ENCODE measurements at places on chromosomes 1 and 21.

- no peak for DNase-seq
Observed at GRCh38 chr1:180976732-180977357, 45.8 kb downstream of the STX6 start.

DNA sequence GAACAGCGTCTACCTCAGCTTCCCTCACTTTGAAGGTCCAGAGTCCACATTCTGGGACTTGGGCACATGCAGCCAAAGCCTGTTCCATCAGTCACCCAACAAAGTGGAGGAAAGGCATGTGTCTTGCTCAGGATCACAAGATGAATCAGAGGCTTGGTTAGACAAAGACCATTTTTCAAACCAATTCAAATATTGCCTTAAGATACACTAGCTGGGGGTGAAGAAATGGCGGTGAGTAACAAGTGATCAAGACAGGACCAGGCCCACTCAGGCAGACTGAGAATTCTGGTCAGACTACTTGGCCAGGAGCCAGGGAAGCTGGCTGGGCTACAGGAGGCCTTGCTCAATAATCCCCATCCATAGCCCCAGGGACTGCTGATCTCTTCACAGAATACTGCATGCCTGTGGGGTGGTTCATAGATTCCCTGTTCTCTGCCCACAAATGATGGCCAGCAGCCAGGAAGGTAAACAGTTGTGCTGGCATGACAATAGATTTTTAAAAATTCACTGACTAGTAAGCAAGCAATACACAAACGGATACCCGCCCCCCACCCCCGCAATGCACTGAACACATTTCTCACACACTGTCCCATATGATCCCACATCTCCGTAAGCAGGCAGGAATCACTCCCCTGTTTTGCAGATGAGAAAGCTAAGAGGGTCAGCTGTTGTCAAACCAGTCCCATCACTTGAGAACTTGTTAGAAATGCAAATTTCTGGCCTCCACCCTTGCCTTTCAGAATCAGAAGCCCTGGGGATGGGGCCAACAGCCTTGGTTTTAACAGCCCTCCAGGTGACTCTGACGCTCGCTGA, 27.2 kb downstream of the ERI3 start:
- DNase-seq = peak; percentile 95

- DNase-seq = no peak
Observed at GRCh38 chr1:20227704-20228103, 41.4 kb upstream of the PLA2G2C start.

DNA sequence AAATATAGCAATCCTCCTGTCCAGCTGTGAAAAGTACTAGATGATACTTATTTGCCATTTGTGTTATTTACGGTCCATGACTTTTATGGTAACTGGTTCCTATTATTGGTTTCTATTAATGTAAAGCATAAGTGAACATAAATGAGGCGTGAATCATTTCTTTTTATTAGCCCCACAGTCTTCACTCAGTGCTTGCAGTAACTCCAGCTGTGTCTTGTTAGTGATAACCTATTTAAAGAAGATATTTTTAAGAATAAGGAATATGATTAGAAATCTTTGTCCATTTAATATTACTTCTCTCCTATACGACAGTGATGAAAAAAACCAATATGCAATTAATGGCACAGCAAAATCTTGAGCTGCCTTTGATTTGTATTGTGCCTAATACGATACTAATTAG, 149.9 kb downstream of the SPATA17 start:
- no peak for DNase-seq

DNA sequence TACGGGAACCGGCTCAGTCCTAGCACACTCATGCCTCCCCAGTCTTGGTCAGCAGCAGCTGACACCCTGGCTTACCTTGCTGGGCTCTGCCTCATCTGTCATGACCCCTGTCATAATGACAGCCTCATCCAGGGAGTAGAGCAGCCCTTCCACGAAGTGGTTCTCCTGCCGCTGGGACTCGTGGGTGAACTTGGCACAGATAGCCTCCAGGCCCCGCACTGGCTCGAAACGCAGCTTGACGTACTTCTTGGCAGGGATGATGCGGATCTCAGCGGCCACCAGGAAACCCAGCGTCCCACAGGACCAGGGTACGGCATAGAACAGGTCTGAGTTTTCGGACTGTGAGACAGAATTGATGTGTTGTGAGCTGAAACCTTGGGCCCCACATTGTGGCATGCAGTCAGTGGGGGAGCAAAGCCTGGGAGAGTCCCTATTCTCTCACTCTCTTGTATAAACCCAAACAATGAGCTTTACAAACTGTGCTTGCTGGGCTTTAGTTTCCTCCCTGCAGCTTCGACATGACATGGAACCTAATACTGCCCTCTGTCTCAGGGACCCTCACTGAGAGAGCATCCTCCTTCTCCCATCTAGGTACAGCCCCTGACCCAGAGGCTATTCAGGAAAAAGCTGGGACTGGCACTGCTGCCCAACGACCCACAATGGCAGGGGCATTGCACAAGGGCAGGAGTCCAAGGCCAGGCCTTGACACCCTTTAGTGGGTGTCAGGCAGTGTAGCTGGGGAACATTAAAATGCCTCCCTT, 15.5 kb downstream of the DHCR24 start:
- DNase-seq = no peak

GRCh38 chr1:116940814-116941599, 31.3 kb downstream of the PTGFRN start:
- DNase-seq = no peak

GRCh38 chr1:154720328-154721297, 112.6 kb upstream of the ADAR start:
- DNase-seq = no peak

DNA sequence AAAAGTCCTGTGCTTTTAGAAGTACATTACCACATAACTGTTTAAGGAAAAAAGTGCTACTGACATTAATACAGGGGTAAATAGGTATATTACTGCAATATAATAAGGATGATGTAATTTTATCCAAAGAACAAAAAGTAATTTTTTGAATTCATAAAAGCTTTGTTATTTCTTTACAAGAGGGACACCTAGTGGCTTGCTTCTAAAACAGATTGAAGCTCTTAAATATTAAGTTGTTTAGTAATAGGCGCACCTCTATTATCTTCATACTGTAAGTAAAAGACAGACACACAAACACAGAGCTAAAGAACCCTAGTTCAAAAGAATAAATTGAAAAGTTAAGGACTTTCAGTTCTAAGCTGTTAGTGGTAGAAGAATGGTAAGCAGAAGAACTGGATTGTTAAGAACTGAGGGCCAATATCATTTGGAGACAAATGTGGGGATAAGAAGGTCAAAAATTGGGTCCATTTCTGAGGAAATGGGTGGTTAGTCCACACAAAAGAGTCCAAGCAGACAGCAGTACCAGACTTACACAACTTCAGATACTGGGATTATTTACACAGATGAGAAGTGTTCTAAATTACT, 15.4 kb downstream of the ZNHIT6 start:
- no peak for DNase-seq

DNA sequence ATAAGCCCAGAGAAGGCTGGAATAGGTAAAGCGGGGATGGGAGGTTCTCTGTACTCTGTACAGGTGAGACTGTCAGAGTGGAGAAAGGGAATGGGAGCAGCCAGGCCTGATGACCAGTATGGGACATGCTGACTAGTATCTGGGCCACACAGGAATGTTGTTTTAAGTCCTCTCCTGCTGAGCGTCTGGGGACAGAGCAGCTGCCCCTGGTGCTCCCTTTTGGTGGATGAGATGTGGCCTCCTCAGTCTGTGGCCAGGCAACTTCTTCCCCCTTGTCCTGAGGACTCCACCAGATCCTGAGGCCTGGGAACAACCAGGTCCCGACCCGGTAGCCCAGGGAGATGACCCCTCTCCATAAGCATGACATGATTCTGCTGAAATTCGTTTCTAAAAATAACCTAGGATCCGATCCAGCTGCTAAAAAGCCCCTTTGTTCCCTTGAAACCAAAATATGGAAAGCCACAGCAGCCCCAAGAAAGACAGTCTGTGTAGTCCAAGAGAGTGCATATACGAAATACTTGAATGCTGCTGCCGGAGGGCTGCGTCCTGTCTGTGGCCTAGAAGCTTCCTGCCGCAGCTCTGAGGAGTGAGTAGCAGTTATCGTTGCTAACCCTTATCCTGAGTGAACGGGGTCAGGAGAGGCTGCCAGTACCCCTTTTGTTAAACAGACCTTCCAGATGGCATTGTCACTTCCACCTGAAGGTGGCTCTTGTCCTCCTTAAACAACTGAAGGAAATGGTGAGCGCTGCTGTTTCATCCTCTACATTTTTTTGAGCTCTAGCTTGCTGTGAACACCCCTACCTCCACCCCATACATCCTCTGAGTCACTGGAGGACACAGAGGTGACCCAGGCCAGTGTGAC, 47.1 kb downstream of the ATP2B4 start:
- no peak for DNase-seq

- no peak for DNase-seq
Observed at GRCh38 chr1:2056955-2057590, 6.9 kb downstream of the PRKCZ start.

GRCh38 chr1:228850141-228851100, 115.1 kb downstream of the RHOU start:
- DNase-seq = no peak

GRCh38 chr1:246032984-246033383, 474.1 kb downstream of the SMYD3 start:
- DNase-seq = no peak

GRCh38 chr1:94029130-94029993, 91.6 kb downstream of the ABCA4 start:
- no peak for DNase-seq

DNA sequence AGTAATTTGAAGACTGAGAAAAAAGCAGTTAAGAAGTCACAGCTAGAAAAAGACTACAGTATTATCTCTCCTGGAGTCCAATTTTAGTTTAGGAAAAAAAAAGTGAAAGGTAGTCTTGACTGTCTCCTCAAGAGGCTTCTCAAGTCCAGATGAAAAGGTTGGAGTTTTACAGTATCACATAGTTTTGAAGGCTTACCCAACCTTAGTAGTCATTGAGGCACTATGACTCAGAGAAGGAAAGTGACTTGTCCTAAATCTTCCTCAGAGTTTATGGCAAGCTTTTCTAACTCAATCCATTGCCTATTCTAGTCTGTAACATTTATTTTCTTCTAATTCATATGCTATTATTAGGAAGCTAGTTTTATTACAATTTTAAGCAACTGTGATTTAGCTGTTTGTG, 174.9 kb downstream of the DPYD start:
- no peak for DNase-seq

- no peak for DNase-seq
Observed at GRCh38 chr1:5935026-5935425, 57.2 kb downstream of the NPHP4 start.

DNA sequence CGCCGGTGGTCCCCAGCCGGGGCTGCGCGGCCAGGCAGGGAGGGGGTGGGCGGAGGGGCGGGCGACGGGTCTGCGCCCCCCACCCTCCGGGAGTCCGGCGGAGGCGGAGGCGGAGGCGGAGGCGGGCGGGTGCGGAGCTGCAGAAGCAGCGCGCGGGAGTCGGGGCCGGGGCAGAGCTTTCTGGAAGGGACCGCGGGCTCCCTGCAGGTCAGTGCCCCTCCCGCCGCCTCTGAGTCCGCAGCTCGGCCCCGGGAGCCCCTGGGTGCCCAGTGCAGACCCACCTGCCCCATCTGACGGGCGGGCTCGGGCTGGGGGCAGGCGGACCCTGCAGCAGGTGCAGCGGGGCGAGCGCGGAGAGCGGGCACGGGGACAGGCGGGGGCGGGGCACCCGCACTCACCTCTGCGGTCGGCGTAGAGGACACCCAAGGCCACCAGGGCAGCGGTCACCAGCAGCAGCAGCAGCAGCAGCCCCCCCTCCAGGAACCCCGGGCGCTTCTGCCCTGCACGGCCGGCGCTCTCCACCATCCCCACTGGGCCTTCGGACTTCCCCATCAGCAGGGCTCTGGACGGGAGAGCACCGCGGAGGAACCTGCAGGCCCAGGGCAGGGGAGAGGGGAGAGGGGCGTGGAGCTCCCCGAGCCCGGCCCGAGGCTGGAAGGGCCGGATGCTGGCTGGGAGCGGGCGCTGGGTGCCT, 3.7 kb downstream of the MMEL1 start:
- no peak for DNase-seq

DNA sequence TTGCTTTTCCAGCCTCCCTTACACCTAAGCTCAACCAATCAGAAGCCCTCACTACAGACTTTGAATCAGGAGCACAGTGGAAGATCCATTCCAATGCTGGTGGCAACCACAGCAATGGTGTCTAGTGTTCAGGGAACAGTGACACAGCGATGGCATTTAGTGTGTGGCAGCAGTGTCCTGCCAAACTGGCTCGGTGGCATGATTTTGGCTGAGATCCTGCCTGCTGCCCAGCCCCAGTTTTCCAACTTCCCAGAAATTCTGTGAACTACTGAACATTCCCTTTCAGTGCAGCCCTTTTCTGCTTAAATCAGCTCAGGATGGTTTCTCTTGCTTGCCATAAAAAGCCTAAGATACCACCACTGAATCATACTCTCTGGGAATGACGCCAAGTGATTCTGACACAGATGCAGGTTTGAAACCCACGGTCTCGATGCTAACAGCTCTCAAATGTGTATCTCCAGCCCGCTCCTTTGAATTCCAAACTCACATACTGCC, 8.8 kb downstream of the ASAP3 start:
- no peak for DNase-seq

DNA sequence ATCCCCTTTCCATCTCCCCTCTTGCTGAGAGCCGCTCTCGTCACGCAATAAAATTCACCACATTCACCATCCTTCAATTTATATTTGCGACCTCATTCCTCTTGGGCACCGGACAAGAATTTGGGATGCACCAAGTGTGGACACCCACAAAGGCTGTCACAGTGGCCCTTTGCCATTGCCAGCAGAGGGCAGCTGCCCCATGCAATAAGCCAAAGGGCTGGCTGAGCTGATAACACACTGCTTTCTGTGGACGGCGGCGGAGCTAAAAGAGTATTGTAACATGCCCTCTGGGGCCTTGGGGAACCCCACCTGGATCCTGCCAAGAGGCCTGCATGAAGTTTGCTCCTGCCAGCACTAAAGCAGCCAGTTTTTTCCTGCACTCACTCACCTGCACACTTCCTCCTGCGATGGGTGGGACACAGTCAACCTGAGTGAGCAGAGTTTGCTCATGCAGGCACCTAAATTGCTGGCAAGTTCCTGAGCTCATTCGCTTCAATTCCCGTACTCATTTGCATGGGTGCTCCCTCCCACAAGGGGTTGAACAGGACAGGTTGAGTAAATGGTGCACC, 792.3 kb upstream of the ADAMTS5 start:
- no peak for DNase-seq

DNA sequence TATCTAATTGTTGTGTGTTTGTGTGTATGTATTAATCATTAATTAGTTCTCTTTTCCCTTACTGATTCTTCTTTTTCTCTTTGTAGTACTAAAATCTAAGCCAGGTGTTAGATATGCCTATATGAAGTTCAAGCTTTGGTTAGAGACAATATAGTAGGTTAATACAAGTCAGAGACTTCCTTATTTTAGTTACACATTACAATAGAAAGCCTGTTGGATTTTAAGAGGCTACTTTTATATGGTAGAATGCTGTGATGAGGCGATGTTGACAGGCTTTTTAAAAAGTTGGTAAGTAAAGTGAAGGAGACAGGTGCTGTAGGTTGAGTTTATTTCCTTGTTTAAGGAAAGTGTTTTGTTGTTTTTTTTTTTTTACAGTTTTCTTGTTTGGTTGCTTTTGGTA, 45.9 kb downstream of the ADGRL2 start:
- DNase-seq = no peak

GRCh38 chr1:116529199-116529631, 41.6 kb downstream of the CD58 start:
- no peak for DNase-seq

Data from brain pericyte (primary cell).